Non-pigmented ciliary epithelial cell (primary cell): ENCODE measurements at places on chromosomes 5 and 9.

- no peak for DNase-seq
These were observed 587.7 kb upstream of the GRAMD2B start for GRCh38 chr5:125835293-125836172.

- no peak for DNase-seq
These were observed 1040.5 kb downstream of the DTWD2 start for GRCh38 chr5:117947836-117948235.

DNA sequence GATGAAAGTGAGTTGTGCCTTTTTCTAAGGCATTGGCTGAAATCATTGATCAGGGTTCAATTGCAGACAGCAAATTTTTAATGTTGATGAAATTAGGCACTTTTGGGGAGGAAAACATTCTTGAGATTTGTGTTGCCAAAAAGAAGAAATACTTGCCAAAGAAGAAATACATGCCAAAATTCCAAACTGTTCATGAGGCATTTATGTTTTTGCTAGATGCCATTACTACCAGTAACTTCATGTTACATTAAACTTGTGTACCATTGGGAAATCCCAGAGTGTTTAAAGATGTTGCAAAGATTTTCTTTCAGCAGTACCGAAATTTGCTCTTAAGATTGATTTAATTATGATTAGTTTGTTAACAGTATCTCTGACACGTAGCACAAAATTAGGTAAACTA, 7.0 kb downstream of the XRCC4 start:
- DNase-seq, result no peak

DNA sequence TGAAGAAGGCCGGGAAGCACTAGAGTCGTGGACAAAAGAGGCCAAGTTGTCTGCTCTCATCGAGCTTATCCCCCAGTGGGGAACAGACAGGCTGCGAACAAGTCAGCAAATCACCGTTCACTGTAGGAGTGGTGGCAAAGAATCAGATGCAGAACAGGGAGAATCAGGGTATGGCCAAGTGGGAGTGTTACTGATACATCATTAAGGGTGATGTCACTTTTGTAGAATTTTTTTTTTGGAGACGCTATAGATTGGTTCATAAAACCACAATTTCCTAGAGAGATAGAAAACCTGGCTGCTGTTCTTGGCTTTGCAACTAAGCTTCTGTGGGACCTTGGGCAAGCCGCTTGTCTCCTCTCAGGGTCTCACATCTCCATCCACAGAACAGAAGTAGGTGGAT, 21.3 kb downstream of the SPRY4 start:
- DNase-seq, result no peak

GRCh38 chr5:137581776-137582175, 82.7 kb upstream of the SPOCK1 start:
- no peak for DNase-seq

- DNase-seq, result no peak
These were observed 8.9 kb upstream of the NUP214 start for GRCh38 chr9:131116281-131117120.

GRCh38 chr9:96075111-96075510, 199.6 kb downstream of the ERCC6L2 start:
- no peak for DNase-seq

- DNase-seq, result no peak
These were observed 96.8 kb downstream of the PHF2 start for GRCh38 chr9:93673021-93673838.

DNA sequence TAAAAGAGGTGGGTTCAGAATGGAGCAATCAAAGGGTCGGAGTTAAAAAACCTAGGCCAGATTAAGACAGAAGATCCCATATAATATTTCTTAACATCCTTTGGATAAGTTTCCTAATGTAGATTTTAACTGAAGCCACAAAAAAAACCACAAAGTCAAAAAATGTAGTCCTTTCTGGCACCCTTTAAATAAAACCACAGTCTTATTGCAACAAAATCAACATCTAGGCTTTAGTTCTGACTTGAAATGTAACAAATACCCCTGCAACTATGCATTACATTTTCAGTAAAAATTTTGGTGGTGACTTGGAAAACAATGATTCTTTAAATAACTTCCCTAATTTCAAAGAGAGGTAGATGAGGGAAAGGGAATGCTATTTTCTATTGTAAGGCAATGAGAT, 109.2 kb downstream of the PSAT1 start:
- no peak for DNase-seq
